Endothelial cell of umbilical vein (primary cell): ENCODE measurements at places on chromosomes 7 and 10. TPM values are rescaled to one million over a fixed set of nuclear protein-coding genes. Genes with fewer than 3 reads are reported as not detected.

LLCFC1 gene
- total RNA-seq, result not detected in 2 replicates

- DNase-seq, result no peak
Measured at GRCh38 chr10:106175760-106176377, 988.6 kb downstream of the SORCS1 start.

CHST15 gene
- 23.1 and 29.2 TPM in 2 replicates for total RNA-seq

ADAM12 gene
- 0.33 and 0.37 TPM in 2 replicates for total RNA-seq

CLRN3 gene
- not detected in 2 replicates for total RNA-seq

DNA sequence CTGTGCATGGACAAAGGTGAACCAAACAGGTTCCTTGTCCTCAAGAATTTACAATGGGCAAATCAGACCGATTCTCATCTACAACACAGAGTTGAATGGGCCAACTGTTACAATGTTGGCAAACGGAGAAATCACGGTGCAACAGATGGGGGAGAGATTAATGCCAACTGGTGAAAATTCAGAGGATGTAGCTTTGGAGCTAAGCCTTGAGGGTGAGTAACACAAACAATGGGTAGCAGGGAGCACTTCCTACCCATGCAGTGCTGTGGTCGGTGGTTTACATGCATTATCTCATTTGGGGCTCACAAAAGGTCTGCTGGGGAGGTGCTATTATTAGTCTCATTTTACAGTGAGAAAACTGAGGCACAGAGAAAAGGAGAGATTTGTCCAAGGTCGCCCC is 902 bp upstream of the NFE2L3 start:
- no peak for DNase-seq

CFAP46 gene
- 0.75 and 1.1 TPM in 2 replicates for total RNA-seq

VIPR2 gene
- total RNA-seq, result not detected in 2 replicates

GRCh38 chr7:6338551-6339274 is 66.3 kb upstream of the CYTH3 start:
- DNase-seq, result no peak

CTNNA3 gene
- total RNA-seq, result not detected in 2 replicates

- DNase-seq, result no peak
Measured at GRCh38 chr7:51977913-51978312, 661.3 kb upstream of the COBL start.

- no peak for DNase-seq
Measured at GRCh38 chr10:78843495-78843894, 225.3 kb upstream of the ZMIZ1 start.

EN2 gene
- total RNA-seq, result not detected in 2 replicates

OSBPL3 gene
- total RNA-seq, result 27.1 and 31.3 TPM in 2 replicates

CYP2C19 gene
- not detected in 2 replicates for total RNA-seq

FAM25G gene
- total RNA-seq, result not detected in 2 replicates
